ENCODE measurements at places on chromosomes 3 and 15.

- DNase-seq = no peak
These were observed 53.8 kb downstream of the GJD2 start for GRCh38 chr15:34700891-34701427.

GRCh38 chr15:96066852-96067495, 263.5 kb upstream of the NR2F2 start:
- no peak for DNase-seq

DNA sequence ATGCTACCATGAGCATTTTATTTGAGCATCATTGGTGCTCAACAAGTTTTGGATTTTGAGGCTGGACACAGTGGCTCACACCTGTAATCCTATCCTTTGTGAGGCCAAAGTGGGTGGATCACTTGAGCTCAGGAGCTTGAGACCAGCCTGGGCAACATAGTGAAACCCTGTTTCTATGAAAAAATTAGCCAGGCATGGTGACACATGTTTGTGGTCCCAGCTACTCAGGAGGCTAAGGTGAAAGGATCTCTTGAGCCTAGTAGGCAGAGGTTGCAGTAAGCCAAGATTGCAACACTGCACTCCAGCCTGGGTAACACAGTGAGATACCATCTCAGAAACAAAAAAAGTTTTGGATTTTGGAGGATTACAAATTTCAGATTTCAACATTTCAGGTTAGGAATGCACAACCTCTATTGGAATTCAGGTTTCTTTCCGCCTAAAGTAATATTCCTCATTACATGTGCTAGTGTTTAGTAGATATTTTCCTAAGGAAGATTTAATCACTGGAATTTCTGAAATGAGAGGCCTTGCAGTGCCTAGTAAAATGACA, 27.6 kb downstream of the CNOT10 start:
- DNase-seq = no peak

DNA sequence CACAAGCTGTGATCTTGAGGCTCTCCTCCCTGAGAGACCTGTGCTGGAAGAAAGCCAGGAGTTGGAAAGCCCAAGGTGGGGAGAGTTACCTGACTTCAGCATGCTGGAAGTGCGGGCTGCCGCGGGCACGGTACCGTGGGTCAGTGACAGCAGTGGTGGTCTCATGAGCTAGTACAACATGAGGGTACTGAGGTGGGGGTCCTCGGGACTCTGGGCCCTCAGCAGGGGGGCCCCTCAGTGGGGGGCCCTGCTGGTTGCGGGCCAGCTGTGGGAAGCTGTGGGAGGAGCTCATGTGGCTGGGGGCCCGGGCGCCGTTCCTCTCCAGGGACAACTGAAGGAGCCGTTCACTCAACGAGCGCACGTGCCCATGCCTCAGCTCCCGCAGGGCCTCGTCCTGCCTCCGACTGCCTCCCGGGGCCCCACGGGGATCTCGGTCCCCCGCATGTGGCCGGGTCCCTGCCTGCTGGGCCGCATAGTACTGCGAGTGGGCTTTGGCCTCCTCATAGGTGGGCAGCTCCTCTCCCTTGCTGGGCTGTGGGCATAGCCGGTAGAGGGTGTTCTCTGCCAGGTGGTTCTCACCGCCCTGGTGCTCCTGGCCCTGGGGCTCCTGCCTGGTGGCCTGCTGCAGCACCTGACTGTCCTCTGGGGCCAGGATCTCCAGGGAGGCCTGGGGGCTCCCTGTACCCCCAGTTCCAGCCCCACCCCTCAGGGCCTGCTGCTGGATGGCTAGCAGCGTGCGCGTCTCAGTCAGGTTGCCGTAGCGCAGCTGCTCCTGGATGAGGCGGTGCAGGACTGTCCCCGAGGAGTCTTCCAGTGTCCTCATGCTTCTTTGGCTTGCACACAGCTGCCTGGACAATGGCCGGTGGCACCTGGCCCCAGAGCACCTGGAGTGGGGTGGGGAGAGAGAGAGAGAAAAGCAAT, 3.4 kb downstream of the AMOTL2 start:
- DNase-seq = no peak
